ENCODE measurements at places on chromosomes 5 and 9.

GRCh38 chr9:75429531-75430475 lies 341.5 kb downstream of the OSTF1 start:
- DNase-seq, result no peak

DNA sequence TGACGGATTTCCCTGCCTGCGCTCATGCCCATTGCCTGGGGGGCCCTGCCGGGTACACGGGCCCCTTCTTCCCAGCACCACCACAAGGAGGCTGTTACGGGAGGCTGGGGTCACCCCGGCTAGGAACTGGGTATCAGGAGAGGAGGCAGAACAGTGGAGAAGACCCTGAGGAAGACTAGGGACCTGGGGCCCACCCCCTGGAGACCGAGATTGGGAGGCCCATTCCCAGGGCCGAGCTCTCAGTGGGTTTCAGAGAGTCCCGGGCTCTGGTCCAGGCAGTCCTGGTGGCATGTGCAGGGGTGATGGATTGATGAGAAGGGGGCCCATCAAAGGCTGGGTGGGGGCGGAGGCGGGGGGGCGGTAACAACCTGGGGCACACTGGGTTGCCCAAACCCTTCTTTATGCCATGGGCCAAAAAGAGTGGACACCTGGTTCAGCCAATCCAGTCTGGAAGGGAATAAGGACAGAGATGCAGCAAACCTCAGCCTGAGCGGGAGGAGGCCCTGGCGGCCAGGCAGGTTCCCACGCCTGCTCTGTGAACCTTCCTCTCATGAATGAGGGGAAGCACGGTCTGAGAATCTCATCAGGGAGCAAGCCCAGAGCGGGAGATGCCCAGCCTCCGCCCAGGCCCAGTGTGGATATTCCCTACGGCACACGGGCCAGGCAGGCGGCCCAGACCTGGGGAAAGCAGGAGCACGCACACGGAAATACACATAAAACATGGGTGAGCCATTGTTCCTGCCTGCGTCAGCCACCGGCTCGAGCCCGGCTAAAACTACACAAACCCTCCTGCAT lies 785 bp upstream of the P4HA2 start:
- no peak for DNase-seq

DNA sequence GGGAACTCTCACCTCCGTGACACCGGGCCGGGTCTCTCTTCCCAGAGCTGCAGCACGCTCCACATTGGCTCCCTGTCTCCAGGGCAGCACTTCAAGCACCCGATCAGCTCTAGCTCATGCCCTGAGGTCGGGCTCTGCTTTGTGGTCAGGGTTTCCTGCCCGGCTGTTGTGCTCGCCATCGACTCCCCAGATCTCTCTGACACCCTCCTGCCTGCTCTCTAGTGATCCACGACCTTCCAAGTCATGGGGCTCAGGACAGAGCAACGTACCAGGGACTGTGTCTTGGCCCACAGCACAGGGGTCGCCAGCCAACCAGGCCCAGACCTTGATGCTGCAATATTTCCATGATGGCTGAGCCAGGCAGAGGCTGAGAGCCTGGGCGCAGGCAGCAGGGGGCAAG lies 45.1 kb downstream of the PRRT1B start:
- DNase-seq, result no peak

- DNase-seq, result no peak
Measured at GRCh38 chr5:150389531-150390266, 23.0 kb downstream of the CD74 start.

DNA sequence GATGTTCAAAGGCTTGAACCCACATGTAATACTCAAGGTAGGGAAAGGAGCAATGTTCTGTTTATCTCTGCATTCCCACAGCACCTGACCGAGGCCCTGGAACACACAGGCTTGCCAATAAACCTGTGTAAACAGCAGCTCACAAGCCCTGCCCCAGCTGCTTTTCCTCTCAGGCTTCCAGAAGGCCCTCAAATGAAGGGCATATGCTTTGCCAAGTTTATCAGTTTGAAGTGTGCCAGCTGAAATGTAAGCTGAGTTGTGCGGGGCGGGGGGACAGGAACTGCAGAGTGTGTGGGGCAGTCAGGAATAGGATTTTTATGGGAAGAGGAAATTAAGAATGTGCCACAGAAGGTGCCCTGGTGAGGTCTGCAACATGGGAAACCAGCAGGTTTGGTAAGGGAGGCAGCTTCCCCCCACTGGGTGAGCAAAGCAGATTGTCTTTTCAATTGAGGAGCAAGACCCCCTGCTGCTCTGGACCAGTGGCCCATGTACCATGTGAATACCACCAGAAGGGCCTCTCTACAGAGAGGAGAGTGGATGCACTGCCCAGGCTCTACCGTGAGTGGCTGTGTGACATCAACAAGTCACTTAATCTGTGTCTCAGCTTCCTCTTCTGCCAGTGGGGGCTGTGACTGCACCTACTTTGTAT lies 194.8 kb downstream of the SPOCK1 start:
- no peak for DNase-seq

DNA sequence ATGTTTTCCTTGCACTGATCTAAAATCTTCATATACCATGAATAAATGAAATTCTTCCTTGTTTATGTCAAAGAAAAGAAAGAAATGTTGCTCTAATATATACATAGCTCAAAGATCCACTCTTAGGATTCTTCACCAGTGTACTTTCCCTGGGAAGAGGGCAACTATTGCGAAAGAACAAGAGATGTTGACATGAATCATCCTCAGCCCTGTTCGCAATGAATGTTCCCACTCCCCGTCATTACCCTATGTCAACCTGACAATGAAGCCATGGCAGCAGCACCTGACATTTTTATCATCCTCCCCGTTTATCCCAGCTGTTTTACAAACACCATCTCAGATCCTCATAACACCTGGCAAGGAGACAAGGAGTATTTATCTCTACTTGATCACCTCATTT lies 409.1 kb upstream of the GRIA1 start:
- no peak for DNase-seq

DNA sequence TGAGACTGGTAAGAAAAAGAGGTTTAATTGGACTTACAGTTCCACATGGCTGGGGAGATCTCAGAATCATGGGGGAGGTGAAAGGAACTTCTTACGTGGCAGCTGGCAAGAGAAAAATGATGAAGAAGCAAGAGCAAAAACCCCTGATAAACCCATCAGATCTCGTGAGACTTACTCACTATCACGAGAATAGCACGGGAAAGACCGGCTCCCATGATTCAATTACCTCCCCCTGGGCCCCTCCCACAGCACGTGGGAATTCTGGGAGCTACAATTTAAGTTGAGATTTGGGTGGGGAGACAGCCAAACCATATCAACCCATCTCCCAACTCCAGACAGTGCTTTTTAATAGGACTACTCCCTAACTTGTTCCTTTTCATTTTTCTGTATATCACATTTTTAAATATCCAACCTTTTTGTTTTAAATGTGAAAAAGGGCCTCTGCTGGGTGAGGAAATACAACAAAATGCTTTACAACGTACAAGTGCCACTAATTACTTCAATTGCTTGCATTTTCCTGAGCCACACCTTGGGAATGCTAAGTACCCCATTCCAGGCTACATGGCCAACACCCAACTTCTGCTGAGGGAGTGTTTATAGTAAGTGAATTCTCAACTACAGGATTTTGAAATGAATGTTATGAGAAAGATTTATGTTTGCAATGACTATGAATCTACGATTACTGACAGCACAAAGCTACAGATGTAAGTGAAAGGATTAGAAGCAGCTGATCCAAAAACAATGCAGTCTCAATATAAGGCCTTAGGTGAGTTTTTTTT lies 294.1 kb upstream of the CD180 start:
- DNase-seq, result no peak

- DNase-seq, result no peak
Measured at GRCh38 chr5:1923766-1924165, 41.0 kb upstream of the IRX4 start.

DNA sequence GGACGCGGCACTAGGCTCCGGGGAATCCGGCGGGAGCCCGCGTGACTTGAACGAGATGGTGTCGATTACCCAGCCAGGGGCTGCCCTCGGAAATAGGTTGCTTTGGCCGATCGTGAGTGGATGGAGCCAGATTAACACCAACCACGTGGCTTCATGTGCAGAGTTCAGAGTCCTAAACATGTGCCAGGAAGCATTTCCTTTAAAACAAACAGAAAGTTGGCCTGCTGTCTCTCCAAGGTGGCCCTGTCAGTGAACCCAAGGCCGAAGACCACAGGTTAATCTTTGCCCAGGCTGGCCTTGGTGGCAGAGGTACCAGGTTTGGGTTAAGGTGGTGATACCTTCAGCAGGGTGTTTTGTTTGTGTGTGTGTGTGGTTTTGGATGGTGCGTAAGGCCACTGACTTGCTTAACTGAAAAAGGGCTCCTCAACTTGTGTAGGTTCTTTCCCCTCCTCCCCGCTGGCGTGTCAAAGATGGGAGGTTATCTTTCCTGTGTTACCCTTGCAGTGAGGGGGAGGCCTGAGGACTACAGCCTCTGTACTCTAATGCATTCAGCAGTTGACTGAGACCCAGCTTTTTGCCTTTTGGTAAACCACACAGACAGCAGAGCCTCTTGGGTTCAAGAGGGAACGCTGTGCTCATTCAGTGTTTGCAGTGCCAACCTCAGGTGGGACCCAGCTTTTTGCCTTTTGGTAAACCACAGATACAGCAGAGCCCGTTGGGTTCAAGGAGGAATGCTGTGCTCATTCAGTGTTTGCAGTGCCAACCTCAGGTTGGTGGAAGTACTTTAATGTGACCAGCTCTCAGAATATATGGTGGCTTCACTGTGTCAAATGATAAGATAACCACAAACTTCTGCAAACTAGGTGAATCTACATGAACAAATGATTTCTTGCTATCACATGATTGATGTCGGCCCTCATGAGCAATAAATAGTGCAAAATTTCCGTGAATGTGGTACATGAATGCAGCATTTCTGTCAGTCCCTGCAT lies 1.4 kb downstream of the IQGAP2 start:
- DNase-seq, result no peak

DNA sequence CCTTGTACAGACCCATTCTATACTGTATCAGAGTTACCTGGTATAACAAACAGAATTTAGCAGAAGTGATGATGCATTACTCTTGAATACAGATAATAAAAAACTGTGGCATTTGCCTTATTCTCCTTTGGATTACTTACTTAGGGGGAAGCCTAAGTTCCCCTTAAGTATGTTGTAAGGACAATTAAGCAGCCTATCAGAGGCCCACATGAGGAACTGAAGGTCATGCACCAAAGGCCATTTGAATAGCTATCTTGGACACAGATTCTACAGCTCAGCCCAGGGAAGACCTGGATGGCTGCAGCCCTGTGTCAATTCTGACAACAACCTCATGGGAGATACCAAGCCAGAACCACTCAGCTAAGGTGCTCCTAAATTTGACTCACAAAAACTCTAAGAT lies 125.2 kb downstream of the RAPGEF6 start:
- DNase-seq, result no peak

All from amygdala (tissue), 56 donors.